ENCODE measurements at places on chromosomes 7 and 10.

GRCh38 chr10:77144656-77145055 is 493.0 kb downstream of the KCNMA1 start:
- DNase-seq: no peak

DNA sequence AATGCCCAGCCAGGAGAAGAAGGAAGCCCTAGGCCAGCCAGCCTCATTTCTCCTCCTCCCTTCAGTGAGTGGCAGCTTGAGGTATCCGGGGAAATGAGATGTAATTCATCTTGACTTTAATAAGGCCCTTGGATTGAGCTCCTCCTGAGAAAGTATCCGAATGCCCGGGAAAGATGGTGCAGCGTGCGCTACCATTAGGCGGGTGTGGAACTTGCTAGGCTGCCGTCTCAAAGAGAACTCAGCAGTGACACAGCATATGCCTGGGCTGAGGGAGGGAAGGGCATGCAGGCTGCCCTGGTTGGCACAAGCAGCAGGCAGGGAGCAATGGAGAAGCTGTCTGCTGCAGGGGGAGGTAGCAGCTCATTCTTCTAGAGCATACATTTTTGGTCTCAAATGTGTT is 659.8 kb upstream of the FOXK1 start:
- no peak for DNase-seq

GRCh38 chr7:7159063-7159658 is 23.2 kb upstream of the C1GALT1 start:
- no peak for DNase-seq

DNA sequence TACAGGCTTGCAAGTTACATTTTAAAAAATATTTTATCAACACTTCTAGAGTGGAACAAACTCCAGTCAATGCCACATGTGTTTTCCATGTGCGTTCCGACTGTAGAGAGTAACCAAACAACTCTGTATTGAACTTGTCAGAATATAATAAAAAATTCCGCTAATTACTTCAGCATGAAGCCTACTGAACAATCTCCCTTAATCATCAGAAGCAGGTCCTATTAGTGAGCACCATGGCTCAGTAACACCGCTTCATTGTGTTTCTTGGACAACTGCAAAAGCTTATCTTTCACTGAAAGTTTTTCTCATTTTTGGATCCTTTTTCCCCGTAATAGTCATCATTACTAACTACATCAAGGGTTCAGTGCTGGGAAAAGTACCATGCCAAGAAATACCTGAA is 117.0 kb downstream of the MKX start:
- peak; percentile 47 for DNase-seq

DNA sequence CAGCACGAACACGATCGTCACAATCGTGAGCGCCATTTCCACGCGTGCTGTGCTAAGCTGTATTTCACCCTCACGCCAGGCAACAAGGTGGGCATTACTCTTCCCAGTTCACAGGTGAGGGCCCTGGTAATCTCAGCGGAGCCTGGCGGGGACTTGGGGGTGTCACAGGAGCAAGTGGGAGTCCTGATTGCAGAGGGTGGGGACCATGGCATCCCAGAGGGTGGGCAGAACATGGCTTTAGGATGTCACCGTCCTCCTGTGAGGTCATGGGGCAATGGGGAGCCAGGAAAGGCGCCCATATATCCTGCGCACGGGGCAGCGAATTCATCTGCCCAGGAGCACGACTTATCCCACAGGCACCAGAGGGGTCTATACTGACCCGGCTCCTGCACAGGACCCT is 489.8 kb downstream of the DNAJB6 start:
- DNase-seq: no peak

DNA sequence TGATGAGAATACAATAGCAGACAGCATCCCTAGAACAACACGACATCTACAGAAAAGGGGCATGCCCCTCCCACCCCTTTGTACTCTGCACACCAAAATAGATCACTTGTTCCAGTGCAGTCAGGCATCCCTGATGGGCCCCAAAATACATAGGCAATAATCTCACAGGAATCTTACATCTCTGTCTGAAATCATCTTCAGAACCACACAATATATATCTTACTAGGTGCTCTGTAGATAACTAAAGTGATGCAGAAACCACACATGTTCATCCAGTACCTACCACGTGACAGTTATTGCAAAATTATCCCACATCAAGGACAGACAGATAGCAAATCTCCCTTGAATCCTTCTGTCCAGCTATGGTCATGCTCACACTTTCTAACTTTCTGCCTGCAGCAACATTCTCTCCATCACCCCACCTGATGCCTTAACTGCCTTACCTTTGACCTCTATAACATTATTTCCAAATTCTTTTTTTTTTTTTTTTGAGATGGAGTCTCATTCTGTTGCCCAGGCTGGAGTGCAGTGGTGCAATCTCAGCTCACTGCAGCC is 30.7 kb downstream of the ST8SIA6 start:
- peak; percentile 30 for DNase-seq

DNA sequence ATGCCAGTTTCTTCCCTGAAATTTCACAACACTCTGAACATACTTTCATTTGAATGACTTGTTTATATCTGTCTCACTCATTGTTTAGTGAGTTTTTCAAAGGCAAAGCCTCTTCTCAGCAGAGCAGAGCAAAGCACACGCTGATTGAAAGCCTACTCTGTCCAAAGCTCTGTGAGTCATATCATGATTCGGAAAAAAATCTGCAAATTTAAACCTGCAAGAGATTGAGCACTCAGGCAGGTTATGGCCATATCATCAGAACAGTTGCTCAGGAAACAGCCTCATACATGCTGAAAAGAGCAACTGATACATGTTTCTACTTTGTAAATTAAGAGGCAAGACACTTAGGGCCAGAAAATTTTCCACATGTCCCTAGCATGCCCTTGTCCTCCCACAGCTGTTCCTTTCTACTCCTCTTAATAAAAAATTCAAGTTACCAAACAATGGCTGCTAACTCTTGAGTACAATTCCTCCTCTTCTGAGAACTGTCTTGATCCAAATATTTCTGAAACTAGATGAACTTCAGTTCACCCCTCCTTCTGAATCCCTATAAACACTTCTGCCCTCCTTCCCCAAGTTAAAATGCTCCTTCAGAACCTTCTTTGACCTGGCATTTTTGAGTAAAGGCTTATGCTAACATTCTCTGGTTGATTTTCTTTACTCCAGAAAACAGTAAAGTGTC is 140.6 kb upstream of the HPS1 start:
- peak; percentile 33 for DNase-seq

DNA sequence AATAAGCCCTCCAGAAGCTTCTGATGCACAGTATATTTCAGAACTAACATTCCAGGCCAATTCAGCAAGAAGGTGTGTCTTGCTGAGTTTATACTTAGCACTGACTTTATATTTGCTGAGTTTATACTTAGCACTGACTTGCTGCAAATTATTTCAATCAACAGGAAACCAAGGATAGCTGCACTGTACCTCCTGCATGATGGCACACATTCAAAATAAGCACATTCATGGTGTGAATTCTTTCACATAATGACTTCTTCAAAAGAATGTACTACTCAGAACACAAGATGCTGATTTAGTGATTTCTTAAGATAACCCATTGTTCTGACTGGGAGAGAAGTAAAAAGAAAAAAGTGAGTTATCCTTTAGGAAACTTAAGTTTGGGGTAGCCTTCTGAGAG is 52.0 kb downstream of the JAZF1 start:
- DNase-seq: no peak

DNA sequence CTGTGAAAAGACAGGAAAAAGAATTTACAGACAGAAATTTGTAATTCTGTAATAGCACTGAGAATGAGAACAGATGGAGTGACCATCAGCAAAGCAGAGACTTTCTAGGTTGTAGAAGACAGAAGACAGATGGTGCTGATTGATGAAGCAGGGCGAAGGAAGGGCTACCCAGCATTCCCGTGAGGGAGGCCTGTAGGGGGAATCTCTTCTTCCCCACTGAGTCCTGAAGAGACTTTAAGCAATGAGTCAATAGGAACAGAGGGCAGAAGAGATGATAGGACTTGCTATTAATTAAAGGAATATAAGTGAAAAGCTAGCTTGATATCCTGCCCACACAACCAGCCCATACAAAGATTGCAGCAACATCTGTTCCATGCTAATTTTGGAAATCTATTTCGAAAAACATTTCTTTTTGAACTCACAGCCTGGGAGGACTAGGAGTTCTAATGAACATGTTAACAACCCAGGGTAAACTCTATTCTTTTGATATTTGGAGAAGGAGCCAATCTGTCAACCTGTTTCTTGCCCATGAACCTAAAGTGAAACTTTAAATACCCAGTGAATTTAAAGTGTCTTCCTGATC is 44.1 kb downstream of the RALA start:
- DNase-seq: peak; percentile 89

DNA sequence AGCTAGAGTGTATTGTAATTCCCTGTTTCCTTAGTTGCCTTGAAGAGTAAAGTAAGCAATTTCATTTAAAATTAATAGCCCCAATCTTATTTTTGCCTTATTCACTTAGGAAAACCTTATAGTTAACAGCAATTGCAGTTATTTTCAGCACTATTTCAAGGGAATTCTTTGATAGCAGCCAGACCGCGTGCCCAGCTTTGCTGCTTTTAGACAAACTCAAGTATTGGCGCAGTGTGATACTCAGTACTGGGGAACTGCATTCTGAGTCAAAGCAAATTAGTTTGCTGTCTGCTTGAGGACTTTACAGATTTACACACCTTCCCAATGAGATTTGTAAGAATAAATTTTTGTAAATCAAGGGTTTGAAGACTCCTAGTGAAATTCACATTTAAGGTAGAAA is 21.2 kb downstream of the PRKG1 start:
- DNase-seq: no peak

- peak; percentile 45 for DNase-seq
Measured at GRCh38 chr10:43137717-43138020, 576 bp upstream of the CSGALNACT2 start.

GRCh38 chr7:138885383-138886147 is 87.6 kb upstream of the ATP6V0A4 start:
- no peak for DNase-seq

- DNase-seq: peak; percentile 33
Measured at GRCh38 chr10:125392154-125392553, 231.8 kb upstream of the CTBP2 start.

Data from fibroblast of mammary gland (primary cell).